ENCODE measurements at places on chromosomes 2 and 18.

GRCh38 chr2:136381722-136382633 lies 264.0 kb upstream of the CXCR4 start:
- DNase-seq, result no peak

- no peak for DNase-seq
Observed at GRCh38 chr2:229650901-229651300, 63.5 kb downstream of the DNER start.

- no peak for DNase-seq
Observed at GRCh38 chr18:3124822-3125221, 94.9 kb downstream of the MYOM1 start.

- no peak for DNase-seq
Observed at GRCh38 chr18:75472906-75473305, 45.4 kb upstream of the SMIM21 start.

DNA sequence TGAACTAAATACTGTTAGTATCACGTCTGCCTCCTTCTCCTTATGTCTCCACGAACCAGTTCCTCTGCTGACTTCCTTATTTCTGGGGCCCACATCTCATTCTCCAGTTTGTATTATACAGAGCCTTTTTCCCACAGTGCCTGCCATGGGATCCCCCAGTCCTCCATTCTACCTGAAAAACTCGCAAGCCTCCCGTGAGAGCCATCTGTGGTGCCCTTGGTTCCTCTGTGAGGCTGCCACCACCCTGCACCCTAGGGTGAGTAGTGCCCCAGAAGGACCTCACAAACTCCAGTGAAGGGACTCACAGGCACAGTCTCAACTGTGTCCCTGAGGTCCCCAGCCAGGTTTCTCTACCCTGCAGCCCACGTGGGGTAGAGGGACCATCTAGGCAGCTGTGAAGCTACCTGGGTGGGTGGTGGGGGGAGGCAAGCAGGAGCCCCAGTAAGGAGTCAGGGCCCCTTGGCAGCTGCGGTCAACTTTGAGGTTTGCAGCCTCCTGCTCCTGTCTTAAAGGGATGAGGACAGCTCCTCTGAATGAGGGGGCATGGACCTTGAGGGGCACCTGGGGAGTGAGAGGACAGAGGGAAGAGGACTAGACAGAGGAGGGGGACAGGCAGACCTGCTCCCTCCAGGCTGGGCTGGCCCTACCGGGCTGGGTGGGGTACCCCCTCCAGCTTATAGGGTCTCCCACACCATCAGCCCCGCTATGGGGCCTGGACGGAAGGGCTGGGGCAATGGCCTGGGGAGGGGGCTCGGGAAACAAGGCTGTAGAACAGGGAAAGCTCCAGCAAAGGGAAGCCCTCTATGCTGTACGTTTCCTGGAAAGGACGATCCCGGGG lies 1.0 kb downstream of the PSTPIP2 start:
- no peak for DNase-seq

GRCh38 chr18:54217624-54218023 lies 6.8 kb downstream of the MBD2 start:
- DNase-seq, result no peak

DNA sequence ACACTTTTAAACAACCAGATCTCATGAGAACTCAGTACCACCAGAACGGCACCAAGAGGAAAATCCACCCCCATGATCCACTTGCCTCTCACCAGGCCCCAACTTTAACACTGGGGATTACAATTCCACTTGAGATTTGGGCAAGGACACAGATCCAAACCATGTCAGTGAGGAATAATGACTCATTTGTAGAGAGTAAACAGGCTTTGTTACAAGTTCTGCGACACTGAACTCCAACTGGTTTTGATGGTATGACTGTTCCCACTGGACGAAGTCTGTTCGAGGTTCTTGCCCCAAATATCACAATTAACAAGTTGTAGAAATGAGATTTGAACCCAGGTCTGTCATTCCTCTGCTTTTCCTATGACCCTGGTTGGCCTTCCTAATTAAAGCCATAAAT lies 718.1 kb upstream of the ID2 start:
- DNase-seq, result no peak

- DNase-seq, result no peak
Observed at GRCh38 chr18:76983613-76984051, 149.0 kb downstream of the MBP start.

DNA sequence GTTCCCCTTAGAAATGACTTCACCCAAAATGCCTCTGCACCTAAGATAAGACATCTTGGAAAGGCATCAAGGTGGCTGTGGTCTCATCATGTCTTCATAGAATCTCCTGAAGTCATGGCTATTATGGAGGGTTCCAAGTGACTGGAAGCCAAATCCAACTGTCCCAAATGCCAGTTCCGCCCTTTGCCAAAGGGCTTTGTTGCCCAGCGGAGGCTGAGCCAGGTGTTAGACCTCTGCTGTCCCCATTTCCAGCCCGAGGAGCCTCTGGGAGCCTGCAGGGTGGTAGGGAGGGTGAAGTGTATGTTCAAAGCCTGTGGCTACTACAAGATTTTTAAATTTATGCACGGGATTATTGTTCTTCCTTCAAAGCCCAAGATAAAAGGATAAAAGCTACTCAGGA lies 25.7 kb downstream of the RHOB start:
- DNase-seq, result no peak

- DNase-seq, result no peak
Observed at GRCh38 chr18:60372132-60372531, 443 bp downstream of the MC4R start.

GRCh38 chr2:70991742-70992141 lies 2.9 kb downstream of the TEX261 start:
- DNase-seq, result no peak

- no peak for DNase-seq
Observed at GRCh38 chr2:23452853-23453420, 68.0 kb downstream of the KLHL29 start.

DNA sequence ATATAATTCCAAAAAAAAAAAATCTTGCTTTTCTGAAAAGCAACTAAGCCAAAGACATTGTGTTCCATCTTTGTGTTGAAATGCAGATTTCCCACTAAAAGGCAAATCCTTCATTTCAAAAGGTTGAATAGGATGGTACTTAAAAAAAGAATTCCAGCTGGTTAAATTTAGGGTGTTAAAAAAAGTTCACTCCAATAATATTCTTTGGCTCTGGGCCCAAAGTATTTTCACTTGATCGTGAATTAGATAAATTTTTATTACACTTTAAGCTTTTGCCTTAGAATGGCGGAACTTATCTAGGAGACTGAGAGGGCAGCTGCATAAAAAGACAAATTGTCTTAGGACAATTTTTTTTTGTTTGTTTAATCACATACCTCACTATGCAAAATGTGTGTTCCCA lies 79.2 kb downstream of the BCL11A start:
- no peak for DNase-seq

- DNase-seq, result peak; percentile 79
Observed at GRCh38 chr2:216012133-216012829, 1.1 kb downstream of the MREG start.

- DNase-seq, result no peak
Observed at GRCh38 chr2:29455200-29455860, 340.1 kb downstream of the CLIP4 start.

DNA sequence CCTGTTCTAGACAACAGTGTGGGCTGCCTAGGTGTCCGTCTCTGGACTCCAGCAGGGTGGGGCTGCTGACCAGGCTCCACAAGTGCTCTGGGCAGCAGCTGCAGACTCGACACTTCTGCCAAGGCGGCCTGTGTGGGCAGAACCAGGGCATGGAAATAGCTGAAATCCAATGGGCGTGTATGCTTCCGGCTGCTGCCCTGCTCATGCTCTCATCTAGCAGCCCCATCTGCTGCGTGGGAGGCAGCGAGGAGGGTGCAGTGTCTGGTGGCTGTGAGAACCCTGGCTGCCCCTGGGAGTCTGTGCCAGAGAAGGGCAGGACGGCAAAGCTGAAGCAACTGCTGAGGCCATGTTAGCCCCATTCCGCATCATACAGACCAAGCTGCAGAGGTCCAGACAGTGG lies 174.9 kb downstream of the SOX11 start:
- DNase-seq, result no peak

DNA sequence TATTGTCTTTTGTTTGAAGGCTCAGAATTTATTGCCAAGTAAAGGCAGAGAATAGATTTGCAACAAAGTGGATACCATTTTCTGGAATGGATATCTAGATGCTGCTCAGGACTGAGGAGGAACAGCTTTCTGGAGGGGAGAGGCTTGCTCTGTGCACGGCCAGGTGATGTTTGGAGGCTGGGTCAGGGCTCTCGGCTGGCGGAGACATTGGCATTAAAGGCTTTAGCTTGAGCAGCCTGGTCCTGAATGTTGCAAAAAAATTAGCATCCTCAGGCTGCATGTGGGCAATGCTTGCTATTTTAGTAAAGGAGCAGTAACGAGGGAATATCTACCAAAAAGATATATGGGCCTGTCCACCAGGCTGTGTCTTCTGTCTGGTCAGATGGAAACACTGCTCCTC lies 20.4 kb downstream of the RNF144A start:
- no peak for DNase-seq

GRCh38 chr18:9323750-9324445 lies 10.7 kb upstream of the TWSG1 start:
- DNase-seq, result peak; percentile 58

GRCh38 chr2:71882949-71883472 lies 264.7 kb downstream of the CYP26B1 start:
- peak; percentile 66 for DNase-seq

DNA sequence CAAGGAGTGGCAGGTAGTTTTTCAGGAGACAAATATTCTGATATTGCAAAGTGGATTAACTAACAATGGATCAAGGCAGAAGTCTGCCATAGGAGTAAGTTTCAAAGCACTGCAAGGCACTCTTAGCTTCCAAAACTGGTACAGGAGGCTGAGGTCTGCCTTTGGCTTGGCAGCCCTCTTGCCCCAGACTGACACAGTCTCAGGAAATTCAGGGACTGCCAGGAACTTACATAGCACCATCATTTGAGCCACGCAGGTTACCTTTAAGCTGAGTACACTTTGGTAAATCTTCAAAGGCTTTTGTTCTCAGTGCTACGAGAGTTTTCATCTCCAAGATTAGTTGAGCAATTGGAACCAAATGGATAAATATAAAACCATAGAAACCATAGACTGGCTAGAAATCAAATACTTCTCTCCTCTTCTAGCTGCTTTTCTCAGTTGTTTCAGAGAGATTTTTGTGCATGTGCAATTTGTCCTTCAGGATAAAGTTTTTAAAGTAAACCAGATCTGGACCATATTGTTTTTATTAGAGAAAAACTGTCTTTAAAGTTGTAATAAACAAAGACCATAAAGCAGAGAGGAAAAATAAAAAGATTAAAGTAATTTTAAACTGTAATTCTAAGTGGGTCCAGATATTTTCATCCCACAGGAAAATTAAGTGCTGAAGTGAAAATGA lies 18.8 kb downstream of the ANKRD29 start:
- DNase-seq, result no peak

- DNase-seq, result no peak
Observed at GRCh38 chr18:48576457-48576771, 37.6 kb downstream of the CTIF start.

DNA sequence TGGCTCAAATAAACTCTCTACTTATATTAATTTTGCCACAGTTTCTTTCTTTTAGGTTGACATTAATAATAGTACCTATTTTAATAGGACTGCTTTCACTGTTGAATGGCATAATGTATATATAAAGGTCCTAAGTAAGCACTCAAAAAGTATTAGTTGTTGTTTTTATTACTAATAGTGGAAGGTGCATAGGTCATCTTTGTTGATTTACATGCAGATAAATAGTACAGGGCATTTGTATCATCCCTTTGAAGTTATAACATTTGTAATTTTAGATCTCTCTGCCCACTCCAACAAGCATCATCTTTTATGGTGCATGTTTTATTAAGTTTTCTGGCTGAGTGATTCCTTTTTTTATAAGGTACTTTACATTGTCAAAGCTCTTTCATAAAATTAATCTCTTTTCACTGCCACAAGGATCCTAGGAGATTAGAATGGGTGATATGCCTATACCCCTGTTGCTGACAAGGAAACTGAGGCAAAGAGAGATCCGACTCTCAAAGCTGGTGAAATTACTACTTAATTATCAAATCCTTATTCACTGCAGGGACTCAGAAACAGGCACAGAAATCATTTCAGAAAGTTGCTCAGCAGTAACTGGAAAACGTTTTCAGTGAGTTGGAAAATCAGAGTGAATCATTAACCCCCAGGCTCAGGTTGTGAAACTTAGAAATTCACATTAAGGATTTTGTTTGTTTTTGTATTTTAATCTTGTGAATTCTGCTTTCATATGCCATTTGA lies 299.6 kb downstream of the AGPS start:
- peak; percentile 64 for DNase-seq

GRCh38 chr2:128695646-128696220 lies 377.1 kb upstream of the HS6ST1 start:
- DNase-seq, result no peak

DNA sequence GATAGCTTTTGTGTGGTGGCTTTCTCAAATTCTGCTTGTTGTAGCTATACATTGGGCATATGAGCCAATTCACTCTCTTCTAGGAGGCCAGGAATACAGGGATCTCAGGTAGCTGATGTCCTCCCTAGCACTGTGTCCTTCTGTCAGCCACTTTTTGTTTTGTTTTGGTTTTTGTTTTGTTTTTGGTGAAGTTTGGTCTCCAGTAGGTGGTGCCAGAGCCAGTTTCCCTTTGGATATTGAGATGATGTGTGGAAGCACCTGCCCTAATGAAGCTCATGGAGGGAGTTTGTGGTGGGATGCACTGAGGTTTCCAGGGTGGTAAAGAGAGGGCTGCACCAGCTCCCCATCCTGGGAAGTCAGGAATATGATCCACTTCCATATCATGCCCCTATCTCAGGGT lies 100.5 kb upstream of the VWC2L start:
- peak; percentile 20 for DNase-seq

DNA sequence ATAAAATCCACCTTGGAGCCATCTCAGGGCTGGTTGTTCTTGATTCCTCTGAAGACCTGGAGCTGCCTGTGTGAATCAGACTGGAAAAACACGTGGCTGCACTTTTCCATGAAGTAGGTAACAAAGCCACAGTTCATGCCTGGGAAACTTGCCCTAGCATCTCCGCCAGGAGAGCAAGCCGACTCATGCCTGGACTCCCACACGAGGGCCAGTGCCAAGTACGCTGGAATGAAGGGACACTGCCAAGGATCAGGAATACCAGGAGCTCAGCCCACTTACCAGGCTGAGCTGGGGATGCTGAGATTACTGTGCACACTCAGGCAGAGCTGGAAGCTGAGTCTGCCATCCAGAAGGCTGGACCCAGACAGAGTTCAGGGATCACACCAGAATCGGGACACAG lies 10.9 kb upstream of the FHL2 start:
- DNase-seq, result peak; percentile 91

- no peak for DNase-seq
Observed at GRCh38 chr18:8453528-8453927, 155.7 kb upstream of the RAB12 start.

DNA sequence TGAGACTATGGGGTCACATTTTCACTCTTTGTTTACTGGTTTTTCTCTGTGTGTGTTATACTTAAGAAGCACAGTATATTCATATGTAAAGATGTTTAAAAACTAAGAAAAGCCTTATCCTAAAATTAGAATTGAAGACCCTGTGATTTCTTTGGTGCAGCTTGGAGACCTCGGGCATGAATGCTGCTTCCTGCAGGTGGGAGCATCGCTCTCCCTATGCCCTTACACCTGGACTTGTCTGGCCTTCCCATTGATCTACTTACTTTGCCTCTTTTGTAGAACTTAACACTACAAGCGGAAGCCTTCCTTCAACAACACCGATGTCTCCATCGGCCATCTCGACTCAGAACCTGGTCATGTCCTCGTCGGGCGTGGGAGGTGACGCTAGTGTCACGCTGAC lies 114.5 kb downstream of the ZNF236 start:
- no peak for DNase-seq

Data from foreskin keratinocyte (primary cell).